ENCODE measurements at places on chromosomes 6 and 20.

DNA sequence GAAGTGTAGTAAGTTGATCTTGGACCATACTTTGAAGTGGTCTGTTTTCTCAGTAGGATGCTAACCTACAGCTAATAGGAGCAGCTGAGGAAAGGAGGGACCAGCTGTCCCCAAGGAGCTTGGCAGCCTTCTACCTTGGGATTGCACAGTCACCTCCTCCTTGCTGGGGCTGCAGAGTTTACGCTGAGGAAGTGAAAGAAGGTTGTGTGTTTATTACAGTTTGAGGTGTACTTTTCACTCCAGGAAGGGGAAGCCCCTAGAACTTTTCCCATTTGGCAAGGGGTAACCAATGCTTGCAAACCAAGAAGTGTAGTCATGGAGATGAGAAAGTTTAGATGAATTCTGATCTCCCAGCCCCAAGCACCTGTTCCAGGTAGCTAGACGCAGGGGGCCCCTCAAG lies 58.8 kb downstream of the BMP6 start:
- no peak for DNase-seq

GRCh38 chr20:64082126-64082731 lies 2.0 kb downstream of the LKAAEAR1 start:
- no peak for DNase-seq

- DNase-seq: no peak
These were observed 291.2 kb upstream of the ADGRB3 start for GRCh38 chr6:68343901-68344300.

DNA sequence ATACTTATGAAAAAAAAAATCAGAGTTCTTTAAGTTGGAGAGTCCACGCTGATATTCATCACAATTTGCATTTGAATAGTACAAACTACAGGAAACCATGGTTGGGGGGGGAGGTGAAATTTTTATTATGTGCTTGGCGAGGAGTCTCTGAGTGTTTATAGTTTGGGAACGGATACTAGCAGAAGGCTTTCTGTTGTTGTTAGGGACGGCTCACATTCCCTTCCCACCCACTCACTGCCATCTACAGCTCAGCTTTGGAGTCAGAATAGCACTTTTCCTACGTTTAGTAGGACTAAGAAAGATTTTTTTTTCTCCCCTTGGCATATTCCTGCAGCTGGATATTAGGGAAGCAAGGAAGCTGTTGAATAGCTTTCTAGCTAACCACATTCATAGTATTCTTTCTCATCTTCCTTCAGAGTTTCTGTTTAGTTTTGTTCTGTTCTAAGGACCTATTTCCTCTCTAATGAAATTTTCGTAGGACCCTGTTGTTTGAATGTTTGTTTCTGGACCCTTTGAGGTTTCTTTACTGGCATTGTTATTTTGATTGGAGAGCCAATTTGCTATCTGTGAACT lies 235.1 kb upstream of the ZNF217 start:
- DNase-seq: no peak

DNA sequence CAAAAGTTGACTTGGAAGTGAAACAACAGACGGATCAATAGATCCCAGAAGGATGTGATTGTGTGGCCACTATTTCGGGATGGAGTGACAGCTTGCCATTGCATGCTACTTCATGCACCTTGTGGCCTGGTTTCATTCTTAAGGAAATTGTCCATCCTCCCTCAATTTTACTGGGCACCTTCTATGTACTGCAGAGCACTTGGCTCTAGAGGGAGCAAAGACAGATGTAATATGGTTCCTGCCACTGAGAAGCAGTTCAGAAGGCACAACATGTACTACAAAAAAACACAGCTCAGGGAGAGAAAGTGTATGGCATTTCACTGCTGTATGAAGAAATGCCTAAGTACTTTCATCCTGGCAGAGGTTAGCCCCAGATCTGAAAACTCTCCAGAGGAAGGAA lies 91.9 kb downstream of the FOXA2 start:
- no peak for DNase-seq

GRCh38 chr20:62200491-62201172 lies 17.8 kb downstream of the MTG2 start:
- DNase-seq: no peak

GRCh38 chr6:79421707-79422484 lies 115.3 kb downstream of the LCA5 start:
- DNase-seq: no peak

- DNase-seq: no peak
These were observed 106.3 kb downstream of the PRKN start for GRCh38 chr6:162621246-162621645.

- DNase-seq: peak; percentile 50
These were observed 39.8 kb downstream of the HIVEP1 start for GRCh38 chr6:12051861-12052368.

GRCh38 chr20:31861385-31862156 lies 8.8 kb downstream of the DUSP15 start:
- DNase-seq: peak; percentile 48

DNA sequence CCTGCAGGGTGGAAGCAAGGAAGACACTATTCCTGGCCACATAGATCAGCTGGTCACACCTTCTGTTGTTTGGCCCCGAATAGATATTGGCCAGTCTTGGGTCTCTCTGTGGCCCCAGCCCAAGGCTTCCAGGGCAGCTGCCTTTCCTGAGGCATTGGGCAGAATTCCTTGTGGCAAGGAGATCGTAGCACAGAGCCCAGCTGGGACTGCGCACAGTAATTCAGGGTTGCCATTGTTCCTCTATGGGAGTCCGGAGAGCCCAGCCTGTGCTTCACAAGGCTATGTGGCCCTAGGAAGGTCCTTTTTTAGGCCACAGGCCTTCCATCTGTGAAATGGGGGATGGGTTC lies 6.9 kb downstream of the SGK2 start:
- DNase-seq: no peak

GRCh38 chr20:23435626-23436539 lies 3.6 kb upstream of the CSTL1 start:
- DNase-seq: no peak

- no peak for DNase-seq
These were observed 95.3 kb downstream of the CDKAL1 start for GRCh38 chr6:20629509-20629908.

All from T follicular helper cell (primary cell).